Globus pallidus (tissue), 1 donor: ENCODE measurements at places on chromosomes 5 and 9.

- DNase-seq: no peak
These were observed 71.8 kb downstream of the TNC start for GRCh38 chr9:115046199-115046598.

DNA sequence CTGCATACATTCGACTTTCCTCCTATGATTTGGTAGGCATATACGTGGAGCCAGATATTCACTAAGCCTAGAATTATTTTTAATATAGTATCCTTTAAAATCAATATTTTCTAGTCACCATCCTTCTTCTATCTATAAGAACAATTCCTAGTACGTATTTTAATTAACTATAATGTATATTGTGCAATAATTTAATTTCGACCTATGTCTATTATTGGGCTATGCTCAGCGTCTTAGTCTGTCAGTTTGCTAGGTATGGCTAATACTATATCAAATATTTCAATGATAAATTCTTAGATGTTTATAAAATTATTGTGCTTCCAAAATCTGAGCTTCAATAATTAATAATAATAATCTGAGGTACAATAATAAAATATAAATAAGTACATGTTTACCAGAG, 705.3 kb downstream of the PRELID2 start:
- no peak for DNase-seq

GRCh38 chr9:110615498-110615897, 36.0 kb upstream of the SVEP1 start:
- DNase-seq: no peak

GRCh38 chr9:112665347-112665746, 52.6 kb downstream of the INIP start:
- DNase-seq: no peak

DNA sequence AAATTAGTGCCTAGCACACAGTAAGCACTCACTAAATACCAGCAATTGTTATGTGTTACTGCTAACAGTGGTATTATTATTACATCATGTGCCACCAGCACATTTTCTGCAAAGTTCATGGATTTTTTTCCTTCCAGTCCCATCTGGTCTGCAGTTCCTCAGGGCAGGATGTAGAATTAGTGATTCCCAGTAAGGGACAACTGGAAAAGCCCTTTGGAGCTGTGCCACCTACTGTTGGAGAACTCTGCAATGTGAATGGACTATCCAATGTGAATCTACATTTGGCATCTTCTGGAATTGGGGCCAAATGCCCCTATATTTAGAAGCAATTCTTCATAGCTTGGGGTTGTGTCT, 154.0 kb downstream of the CDH6 start:
- DNase-seq: no peak

DNA sequence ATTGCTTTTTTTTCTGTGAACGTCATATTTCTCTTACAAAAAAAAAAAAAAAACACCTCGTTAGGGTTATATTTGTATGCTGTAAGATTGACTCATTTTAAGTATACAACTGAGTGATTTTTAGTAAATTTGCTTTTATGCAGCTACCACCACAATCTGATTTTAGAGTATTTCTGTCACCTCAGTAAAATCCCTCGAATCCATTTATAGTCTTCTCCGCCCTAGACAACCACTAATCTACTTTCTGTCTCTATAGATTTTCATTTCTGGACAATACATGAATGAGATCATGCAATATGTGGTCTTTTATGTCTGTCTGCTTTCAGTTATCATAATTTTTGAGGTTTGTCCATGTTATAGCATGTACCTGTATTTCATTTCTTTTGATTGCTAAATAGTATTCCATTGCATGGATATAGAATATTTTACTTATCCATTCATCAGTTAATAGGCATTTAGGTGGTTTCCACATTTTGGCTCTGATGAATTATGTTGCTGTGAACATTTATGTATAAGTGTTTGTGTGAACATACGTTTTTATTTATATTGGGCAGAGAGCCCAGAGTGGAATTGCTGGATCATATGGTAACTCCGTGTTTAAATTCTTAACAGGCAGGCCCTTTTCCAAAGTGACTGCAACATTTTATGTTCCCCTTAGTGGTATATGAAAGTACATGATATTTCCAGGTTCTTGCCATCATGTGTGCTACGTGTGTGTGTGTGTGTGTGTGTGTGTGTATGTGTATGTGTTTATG, 171.4 kb downstream of the SGCD start:
- no peak for DNase-seq

DNA sequence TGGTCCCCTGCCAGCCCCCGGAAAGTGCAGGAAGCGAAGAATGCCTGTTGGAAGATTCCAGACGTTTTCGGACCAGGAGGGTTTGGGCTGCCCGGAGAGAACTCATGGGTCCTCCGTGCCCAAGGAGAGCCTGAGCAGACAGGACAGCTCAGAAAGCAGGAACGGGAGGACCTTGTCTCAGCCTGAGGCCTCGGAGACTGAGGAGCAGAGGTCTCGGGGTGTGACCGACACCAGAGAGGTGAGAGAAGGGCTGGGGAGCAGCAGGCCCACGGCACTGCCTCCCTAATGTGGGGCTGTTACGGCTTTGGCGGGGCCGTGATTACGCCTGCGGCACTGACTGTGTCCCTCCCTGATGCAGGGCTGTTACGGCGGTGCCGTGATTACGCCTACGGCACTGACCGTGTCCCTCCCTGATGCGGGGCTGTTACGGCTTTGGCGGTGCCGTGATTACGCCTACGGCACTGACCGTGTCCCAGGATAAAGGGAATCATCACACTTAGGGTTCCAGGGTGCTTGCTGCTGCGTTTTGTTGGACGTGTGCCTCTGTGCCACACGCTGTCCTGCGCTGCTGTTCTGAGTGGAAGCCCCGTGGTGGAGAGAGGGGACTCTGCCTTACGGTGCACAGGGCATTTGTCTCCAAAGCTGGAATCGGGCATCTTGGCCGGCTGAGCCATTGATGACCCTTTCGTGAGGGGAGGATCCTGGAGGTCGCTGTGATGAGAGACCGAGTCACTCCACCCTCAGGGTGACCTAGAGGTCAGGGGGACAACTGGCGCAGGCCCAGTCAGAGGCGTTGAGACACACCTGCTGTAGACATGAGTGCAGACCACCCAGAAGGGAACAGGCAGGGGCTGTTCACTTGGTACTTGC, 25.7 kb downstream of the CEP72 start:
- DNase-seq: no peak

- no peak for DNase-seq
These were observed 176.5 kb downstream of the SNX18 start for GRCh38 chr5:54693936-54694657.

GRCh38 chr9:97767891-97768290, 70.8 kb upstream of the XPA start:
- DNase-seq: no peak

DNA sequence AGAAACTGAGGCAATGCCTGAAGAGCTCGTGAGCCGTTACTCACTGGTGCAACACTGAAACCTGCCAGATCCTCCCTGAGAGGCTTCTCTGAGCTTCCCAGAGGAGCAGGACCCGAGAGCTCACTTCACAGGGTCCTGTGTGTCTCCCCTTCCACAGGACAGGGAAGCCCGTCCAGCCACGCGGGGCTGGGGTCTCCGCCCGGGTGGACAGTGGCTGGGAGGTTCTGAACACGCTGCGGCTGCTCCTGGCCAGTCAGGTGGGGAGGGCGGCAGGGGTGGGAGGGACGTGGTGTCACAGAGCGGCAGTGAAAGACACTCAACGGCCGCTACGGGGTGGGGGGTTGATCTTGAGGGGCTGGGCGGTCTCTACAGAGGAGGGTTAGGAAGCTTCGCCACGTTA, 290 bp upstream of the ZDHHC11 start:
- no peak for DNase-seq

DNA sequence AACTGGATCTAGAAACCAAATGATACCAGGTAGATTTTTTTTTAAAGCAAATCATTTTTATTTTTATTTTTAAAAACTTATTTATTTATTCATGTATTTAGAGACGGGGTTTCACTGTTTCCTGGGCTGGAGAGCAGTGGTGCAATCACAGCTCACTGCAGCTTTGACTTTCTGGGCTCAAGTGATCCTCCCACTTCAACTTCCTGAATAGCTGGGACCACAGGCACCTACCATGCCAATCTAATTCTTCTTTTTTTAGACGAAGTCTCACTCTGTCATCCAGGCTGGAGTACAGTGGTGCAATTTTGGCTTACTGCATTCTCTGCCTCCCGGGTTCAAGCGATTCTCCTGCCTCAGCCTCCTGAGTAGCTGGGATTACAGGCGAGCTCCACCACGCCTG, 41.3 kb upstream of the CDK20 start:
- no peak for DNase-seq

GRCh38 chr5:127934791-127935256, 148.7 kb upstream of the SLC12A2 start:
- no peak for DNase-seq

- no peak for DNase-seq
These were observed 49.4 kb downstream of the MEF2C start for GRCh38 chr5:88833371-88834130.

DNA sequence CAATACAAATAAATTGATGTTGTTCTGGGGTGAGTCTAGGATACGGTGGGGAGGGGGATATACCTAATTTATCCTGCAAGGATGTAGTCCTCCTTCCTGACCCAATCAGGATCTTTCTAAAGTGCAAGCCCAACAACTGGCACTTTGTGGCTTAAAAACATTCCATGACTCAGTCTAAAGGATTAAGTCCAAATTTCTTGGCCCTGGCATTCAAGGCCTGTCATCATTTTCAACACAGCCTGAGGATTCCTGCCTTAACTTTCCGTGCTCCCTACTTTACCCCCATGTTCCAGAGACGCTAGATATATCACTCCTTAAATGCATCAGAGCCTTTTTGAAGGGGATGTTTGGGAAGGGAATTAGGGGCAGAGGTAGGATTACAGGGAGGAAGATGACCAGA, 1.0 kb downstream of the FAM221B start:
- DNase-seq: no peak

- no peak for DNase-seq
These were observed 12.0 kb downstream of the RUSC2 start for GRCh38 chr9:35501946-35502345.

GRCh38 chr5:161414896-161415295, 131.6 kb downstream of the GABRB2 start:
- no peak for DNase-seq

DNA sequence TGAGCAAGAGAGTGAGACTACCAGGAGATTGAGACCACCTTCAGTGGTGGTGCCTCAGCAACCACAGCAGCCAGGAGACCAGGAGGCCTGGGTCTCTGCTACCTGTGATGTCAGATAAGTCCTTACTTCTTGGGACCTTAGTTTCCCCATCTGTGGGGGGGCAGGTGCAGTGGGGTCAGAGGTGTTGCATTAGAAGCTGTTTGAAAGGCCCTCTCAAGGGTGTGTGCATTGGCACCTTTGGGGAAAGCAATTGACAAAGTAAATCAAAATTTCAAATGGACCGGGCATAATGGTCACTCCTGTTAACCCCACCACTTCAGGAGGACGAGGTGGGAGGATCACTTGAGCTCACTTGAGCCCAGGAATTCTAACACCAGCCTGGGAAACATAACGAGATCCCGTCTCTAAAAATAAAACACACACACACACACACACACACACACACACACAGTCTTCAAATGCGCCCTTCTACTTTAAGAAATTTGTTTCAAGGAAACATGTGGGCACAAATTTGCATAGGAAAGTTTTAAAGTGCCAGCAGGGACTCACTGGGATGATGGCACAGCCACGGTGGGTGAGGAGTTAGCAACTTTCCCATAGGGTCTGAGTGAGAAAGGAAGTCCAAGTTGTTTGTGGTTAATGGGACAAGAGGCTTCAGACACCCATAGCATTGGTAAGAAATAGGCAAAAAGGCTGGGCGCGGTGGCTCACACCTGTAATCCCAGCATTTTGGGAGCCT, 1.3 kb upstream of the AK1 start:
- DNase-seq: no peak

DNA sequence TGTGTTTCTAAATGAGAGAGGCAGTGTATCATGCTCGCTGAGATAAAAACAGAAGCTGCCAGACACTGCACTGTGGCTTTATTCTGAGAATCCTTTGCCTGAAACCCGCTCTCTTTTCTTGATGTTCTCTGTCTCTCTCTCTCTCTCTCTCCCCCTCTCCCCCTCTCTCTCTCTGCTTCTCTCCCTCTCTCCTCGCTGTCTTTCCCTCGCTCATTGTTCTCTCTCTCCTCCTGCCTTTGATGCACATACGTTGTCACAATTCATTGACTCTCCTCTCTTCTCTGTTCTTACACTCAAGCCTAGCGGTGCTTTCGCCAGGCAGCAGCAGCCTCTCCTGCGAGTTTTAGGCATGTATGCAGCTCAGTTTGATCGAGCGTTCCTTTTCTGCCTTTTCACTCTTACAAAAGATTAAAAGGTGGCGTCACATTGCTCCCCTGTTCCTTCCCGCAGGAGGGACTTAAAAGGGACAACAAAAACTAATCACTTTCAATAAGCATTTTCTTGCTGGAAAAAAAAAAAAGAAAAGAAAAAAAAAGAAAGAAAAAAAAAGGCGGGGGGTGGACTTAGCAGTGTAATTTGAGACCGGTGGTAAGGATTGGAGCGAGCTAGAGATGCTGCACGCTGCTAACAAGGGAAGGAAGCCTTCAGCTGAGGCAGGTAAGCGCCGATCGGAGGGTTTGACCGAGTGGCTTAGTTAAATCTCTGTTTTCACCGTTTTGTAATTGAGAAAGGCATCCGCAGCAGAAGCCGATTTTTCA, 717.9 kb upstream of the WWC1 start:
- no peak for DNase-seq

GRCh38 chr5:98588215-98588614, 185.2 kb upstream of the RGMB start:
- DNase-seq: no peak

DNA sequence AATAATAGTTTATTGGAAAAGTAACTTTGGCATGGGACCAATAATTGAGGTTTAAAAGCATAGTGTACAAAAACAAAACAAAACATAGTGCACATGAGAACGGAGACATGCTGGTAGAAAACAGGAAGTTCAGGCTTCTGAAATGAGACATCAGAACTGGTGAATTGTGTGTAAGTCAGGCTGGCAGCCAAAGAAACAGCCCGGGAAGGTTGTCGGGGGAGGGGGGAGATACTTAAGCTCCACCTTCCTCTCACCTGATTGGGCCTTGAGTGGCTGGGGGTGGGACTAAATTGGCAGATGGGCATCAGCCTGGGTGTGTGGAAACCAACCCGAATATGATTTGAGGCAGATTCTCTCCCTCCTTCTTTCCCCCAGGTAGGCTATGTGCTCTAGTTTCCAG, 256.3 kb downstream of the SMARCA2 start:
- peak; percentile 41 for DNase-seq

DNA sequence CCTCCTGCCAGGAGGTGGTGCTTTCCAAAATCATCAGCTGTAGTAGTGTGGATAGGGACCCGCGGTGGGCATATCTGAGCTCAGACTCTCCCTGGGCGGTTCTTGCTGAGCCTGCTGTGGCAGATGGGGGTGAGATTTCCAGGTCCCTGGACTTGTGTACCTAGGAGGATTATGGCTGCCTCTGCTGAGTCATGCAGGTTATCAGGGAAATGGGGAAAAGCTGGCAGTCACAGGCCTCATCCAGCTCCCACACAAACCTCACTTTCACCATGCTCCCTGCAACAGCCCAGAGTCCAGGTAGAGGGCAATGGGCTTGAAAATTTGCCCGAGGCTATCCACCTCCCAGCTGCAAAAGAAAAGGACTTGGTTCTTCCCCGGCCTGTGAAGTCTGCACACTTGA, 23.4 kb upstream of the MAMDC2 start:
- DNase-seq: no peak

- DNase-seq: no peak
These were observed 199.1 kb downstream of the NNT start for GRCh38 chr5:43802119-43802518.

GRCh38 chr5:6636293-6636692, 3.1 kb downstream of the SRD5A1 start:
- DNase-seq: no peak
